A549 treated with GW870086 at 1 μM for 4 hours (cell line): ENCODE measurements at places on chromosomes 3 and 15. TPM values are rescaled to one million over a fixed set of nuclear protein-coding genes. Genes with fewer than 3 reads are reported as not detected.

GOLGA8J gene
- 0.10 TPM in 1 of 5 replicates, not detected in the others for total RNA-seq

AHSG gene
- 0.16 TPM in 1 of 5 replicates, not detected in the others for total RNA-seq

TMEM158 gene
- total RNA-seq: 9.5 to 15.3 TPM (median 12.9 TPM) in 5 replicates

CPEB1 gene
- total RNA-seq: 2.3 to 3.5 TPM (median 2.9 TPM) in 5 replicates

TIGIT gene
- not detected in 5 replicates for total RNA-seq

MORC1 gene
- total RNA-seq: not detected in 5 replicates

PPP1R14D gene
- 0.24 to 0.41 TPM in 2 of 5 replicates, not detected in the others for total RNA-seq

PCSK6 gene
- 8.8 to 12.0 TPM (median 11.1 TPM) in 5 replicates for total RNA-seq

NDN gene
- 0.07 to 0.10 TPM (median 0.10 TPM) in 3 of 5 replicates, not detected in the others for total RNA-seq

TMEM212 gene
- total RNA-seq: not detected in 5 replicates

LIPC gene
- total RNA-seq: 0.06 to 0.21 TPM (median 0.13 TPM) in 4 of 5 replicates, not detected in the other

LMOD3 gene
- not detected in 5 replicates for total RNA-seq

HYAL1 gene
- 0.45 to 0.70 TPM (median 0.56 TPM) in 5 replicates for total RNA-seq

HDDC3 gene
- total RNA-seq: 27.1 to 34.8 TPM (median 30.9 TPM) in 5 replicates

DHFR2 gene
- 2.8 to 4.0 TPM (median 3.5 TPM) in 5 replicates for total RNA-seq

FETUB gene
- 0.08 to 0.16 TPM (median 0.14 TPM) in 3 of 5 replicates, not detected in the others for total RNA-seq

CFAP100 gene
- not detected in 5 replicates for total RNA-seq

PRTG gene
- total RNA-seq: 8.4 to 11.6 TPM (median 10.3 TPM) in 5 replicates

VILL gene
- total RNA-seq: 0.07 to 0.35 TPM (median 0.30 TPM) in 3 of 5 replicates, not detected in the others

ZNF654 gene
- total RNA-seq: 2.7 to 5.1 TPM (median 4.1 TPM) in 5 replicates

CAMK2N2 gene
- total RNA-seq: 0.80 to 1.7 TPM (median 1.4 TPM) in 5 replicates

DTX3L gene
- total RNA-seq: 6.9 to 9.0 TPM (median 8.3 TPM) in 5 replicates

PLA2G4E gene
- not detected in 5 replicates for total RNA-seq

HYKK gene
- total RNA-seq: 6.0 to 7.6 TPM (median 6.1 TPM) in 5 replicates

ASB14 gene
- total RNA-seq: not detected in 5 replicates

LCTL gene
- total RNA-seq: not detected in 5 replicates

TPRG1 gene
- total RNA-seq: 0.23 to 0.37 TPM (median 0.29 TPM) in 5 replicates

MITF gene
- total RNA-seq: 5.1 to 9.8 TPM (median 7.8 TPM) in 5 replicates

CHAC1 gene
- 4.9 to 10.0 TPM (median 6.1 TPM) in 5 replicates for total RNA-seq

ERC2 gene
- total RNA-seq: not detected in 5 replicates

CRABP1 gene
- total RNA-seq: 1.2 to 2.2 TPM (median 1.5 TPM) in 5 replicates

FBXW12 gene
- not detected in 5 replicates for total RNA-seq

LOXL1 gene
- total RNA-seq: 0.41 to 0.95 TPM (median 0.67 TPM) in 5 replicates

PRR20G gene
- 0.64 to 1.1 TPM (median 0.80 TPM) in 5 replicates for total RNA-seq

AP3B2 gene
- total RNA-seq: 0.47 to 1.0 TPM (median 0.68 TPM) in 5 replicates

CCR3 gene
- total RNA-seq: not detected in 5 replicates
